ENCODE measurements at places on chromosomes 11 and 22.

DNA sequence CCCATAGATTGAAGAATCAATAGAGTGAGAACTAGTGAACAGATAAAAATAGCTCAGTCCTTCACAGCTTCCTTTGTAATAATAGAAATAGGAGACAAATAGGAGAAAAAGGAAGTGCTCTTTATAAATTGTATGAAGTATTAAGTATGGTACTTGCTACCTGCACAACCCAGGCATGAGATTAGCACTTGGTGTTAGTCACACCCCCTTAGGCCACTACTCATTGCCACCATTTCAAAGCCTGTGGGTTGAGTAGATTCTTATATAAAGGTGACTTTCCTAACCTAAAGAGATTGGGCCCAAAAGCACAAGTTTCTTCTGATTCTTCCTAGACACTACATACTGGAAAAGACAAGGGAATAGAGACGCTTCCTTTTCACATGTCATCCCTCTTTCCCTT is 37.7 kb upstream of the ADORA2A start:
- no peak for DNase-seq

- DNase-seq, result no peak
Observed at GRCh38 chr22:44455151-44455962, 42.7 kb downstream of the RTL6 start.

DNA sequence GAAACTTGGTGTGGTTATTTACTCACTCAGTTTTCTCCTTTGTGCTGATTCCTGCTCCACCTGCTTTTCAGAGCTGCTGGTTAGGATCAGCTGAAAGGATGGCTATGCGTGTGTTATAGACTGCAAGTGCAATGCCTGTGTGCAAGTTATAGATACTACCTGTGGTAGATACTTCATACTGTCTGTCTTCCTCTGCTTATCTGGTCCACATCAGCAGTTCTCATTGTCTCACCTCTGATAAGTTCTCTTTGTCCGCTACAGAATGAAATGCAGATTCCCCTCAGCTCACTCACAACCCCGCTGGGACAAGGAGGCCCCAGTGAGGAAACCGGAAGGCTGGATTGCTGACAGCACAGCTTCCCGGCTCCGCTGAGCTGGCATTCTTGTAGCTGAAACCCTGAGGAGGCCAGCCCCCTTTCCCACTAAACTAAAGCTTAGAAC is 37.5 kb upstream of the LYVE1 start:
- peak; percentile 60 for DNase-seq

- no peak for DNase-seq
Observed at GRCh38 chr11:107118025-107118720, 99.9 kb upstream of the GUCY1A2 start.

DNA sequence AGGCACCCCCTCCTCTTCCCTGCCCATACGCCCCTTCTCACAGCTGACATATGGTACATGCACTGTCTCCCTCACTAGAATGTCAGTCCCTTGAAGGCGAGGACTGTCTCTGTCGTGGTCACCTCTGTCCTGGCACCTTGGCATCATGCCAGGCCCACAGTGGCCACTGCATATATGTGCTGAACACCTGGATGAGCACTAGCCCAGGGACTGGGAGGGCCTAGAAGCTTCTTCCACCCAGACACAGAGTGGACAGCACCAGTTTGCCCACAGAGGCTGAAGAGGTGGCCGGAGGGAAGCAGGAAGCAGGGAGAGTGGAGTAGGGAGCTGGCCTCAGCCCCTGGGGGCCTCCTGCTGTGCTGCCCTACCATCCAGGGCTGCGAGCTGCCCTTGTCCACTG is 28.6 kb downstream of the VPS37C start:
- DNase-seq, result no peak

GRCh38 chr11:78310500-78310909 is 107.1 kb downstream of the GAB2 start:
- no peak for DNase-seq

DNA sequence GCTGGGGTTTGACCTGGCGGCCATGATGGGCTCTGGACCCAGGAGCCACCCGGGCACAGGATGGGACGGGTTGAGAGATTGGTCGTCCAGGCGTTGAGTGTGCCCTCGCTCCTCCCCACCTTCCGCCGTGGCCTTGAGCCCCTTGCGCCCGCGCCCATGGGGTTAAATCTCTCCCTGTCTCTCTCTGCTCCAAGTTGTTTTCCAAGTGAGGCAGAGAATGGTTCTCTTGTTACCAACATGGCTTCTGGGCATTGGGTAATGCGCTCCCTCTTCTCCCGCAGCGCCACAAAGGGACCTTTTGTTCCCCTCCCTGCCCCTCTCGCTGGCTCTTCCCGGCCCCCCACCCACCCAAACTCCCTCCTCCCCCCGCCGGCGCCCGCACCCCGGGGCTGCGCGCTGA is 18.8 kb upstream of the PICK1 start:
- DNase-seq, result no peak

GRCh38 chr11:77813256-77813655 is 7.3 kb downstream of the RSF1 start:
- no peak for DNase-seq

- DNase-seq, result no peak
Observed at GRCh38 chr11:35121326-35121865, 17.6 kb upstream of the CD44 start.

- no peak for DNase-seq
Observed at GRCh38 chr11:47280860-47281259, 10.9 kb downstream of the MADD start.

DNA sequence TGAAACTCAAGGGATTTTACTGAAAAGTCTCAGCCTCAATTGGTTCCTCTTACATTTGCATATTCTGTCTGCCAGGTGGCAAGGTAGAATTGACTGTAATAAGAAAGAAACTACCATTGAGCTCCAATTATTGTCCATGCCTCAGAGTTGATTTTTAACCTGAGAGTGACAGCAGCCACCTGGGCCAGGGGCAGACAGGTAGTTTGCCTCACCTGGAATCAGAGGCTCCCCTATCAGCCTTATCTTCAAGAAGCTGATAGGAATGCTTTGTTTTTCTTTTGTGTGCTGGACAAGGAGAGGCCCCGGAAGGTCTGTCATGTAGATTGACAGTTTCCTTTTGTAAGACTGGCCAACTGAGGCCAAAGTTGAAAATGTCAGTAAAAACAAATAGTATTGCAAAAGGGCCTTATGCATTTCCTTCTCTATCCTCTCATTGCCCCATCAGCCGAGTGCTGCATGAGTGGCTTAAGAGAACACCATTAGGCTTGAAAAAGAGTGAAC is 34.1 kb downstream of the CD44 start:
- DNase-seq, result no peak

DNA sequence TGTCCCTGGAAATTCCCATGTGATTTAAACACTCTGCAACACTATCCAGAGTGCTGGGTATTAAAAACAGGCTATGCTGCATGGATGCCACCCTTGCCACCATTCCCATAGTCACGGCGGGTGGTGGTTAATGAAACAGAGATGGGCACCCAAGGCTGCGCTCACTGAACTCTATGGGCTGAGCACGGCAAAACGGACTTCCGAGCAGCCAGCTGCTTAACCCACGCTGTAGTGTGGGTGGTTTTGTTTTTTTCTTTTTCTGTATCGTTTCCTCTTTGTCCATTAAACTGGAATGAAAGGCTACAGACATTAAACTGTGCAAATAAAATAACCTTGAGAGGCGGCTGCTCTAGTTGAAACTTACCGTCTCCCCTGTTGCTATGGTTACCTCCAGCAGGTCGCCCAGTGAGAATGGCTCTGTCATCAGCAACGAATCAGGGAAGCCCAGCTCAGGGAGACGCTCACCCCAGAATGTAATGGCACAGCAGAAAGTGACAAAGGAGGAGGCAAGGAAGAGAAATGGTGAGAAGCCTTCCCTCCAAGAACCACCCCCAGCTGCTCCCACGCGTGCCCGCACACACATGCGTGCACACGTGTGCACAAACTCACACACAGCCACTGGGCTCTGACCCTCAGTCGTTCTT is 102.1 kb downstream of the C11orf91 start:
- DNase-seq, result no peak

- no peak for DNase-seq
Observed at GRCh38 chr11:124036666-124037065, 4.5 kb downstream of the OR10G7 start.

- no peak for DNase-seq
Observed at GRCh38 chr22:24099666-24100065, 81.6 kb upstream of the SUSD2 start.

- DNase-seq, result no peak
Observed at GRCh38 chr11:26134053-26134452, 197.9 kb upstream of the ANO3 start.

DNA sequence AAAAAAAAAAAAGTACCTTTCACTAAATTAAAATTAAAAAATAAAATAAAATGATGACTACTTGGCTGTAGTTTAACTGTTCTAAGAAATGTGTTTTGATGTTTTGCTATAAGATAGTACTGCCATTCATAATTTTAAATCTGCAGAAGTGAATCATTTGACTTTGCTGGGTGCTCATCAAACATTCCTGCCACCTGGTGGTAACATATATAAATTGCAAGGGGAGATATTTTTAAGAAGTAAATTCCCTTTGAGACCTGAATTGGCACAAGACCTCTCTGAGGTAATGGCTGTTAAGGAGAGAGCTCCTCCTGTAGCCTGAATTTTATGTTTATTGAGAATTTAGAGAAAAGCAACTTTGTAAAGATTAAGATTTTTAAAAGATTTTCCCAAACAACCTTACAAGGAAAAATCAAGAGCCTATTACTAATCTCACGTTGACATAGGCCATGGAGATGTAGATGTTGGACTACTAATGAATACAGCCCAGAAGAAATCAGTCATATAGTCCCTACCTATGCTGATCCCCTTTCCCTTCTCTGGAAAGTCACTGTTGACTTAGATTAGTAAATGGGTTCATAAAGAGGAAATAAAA is 11.9 kb upstream of the NARS2 start:
- no peak for DNase-seq
